Mammary epithelial cell (primary cell): ENCODE measurements at places on chromosomes 16 and 17. TPM values are rescaled to one million over a fixed set of nuclear protein-coding genes. Genes with fewer than 3 reads are reported as not detected.

- DNase-seq = no peak
Measured at GRCh38 chr17:75832652-75833400, 11.4 kb downstream of the UNC13D start.

DNA sequence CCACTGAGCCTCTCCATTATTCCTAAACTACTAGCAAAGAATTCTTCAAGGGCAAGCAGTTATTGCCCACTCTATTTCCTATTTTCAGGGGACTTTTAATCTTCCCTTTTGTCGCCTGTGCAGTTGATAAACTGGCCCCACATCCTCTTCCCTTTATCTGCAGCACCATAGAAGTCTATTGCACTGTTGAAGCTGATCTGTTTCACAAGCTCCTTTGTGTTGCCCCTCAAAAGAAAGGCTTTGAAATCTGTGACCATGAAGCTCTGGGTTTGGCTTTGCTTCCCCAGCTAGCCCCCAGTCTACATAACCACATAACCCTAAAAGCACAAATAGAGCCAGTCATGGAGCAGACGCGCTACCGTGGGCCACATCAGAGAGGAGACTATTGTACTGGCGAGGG lies 37.1 kb downstream of the CDRT15 start:
- DNase-seq = no peak

- DNase-seq = peak; percentile 45
Measured at GRCh38 chr17:32586666-32587065, 99.9 kb downstream of the CDK5R1 start.

DNA sequence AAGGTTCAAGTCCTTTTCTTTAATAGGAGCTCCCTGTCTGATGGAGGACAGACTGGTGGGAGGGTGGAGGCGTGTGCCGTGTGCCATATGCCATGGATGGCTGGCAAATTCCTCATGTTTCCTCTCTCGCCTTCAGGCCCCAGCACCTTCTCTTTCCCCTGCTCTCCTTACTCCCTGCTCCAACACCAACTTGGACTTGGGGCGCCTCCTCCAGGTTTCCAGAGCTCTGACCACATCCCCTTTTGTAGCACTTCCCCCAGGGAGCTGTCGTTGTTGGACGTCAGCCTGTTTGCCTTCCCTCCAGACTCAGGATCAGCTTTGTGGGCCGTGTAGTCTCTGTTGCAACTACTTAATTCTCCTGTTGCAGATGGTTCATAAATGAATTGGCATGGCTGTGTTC lies 30.7 kb downstream of the TMC7 start:
- DNase-seq = no peak

GRCh38 chr16:30413112-30413806 lies 5.9 kb downstream of the ZNF771 start:
- DNase-seq = no peak

GRCh38 chr16:7378024-7378695 lies 45.5 kb downstream of the RBFOX1 start:
- no peak for DNase-seq

Gene PSKH1
- 18.4 and 22.8 TPM in 2 replicates for total RNA-seq

Gene KRT24
- not detected for total RNA-seq

Gene ZG16
- total RNA-seq = not detected

Gene APPBP2
- total RNA-seq = 38.1 and 40.7 TPM in 2 replicates
